ENCODE measurements at places on chromosomes 4 and X.

DNA sequence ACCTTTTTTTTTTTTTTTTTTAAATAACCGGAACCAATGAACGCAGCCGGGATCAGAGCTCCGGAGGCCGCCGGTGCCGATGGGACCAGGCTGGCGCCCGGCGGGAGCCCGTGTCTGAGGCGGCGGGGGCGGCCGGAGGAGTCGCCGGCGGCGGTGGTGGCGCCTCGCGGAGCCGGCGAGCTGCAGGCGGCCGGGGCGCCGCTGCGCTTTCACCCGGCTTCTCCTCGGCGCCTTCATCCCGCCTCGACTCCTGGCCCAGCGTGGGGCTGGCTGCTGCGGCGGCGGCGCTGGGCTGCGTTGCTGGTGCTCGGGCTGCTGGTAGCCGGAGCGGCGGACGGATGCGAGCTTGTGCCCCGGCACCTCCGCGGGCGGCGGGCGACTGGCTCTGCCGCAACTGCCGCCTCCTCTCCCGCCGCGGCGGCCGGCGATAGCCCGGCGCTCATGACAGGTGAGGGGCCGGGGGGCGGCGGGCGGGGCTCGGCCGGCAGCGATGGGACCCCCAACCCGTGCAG, 337 bp downstream of the STIM2 start:
- no peak for DNase-seq

- DNase-seq = no peak
These were observed 91.8 kb downstream of the SLC4A4 start for GRCh38 chr4:71430609-71431008.

- no peak for DNase-seq
These were observed 111.7 kb downstream of the RNF150 start for GRCh38 chr4:141021397-141022110.

- no peak for DNase-seq
These were observed 60.4 kb downstream of the SUPT20HL2 start for GRCh38 chrX:24253469-24253868.

- DNase-seq = no peak
These were observed 1927.1 kb upstream of the PCDH7 start for GRCh38 chr4:28792917-28793597.

DNA sequence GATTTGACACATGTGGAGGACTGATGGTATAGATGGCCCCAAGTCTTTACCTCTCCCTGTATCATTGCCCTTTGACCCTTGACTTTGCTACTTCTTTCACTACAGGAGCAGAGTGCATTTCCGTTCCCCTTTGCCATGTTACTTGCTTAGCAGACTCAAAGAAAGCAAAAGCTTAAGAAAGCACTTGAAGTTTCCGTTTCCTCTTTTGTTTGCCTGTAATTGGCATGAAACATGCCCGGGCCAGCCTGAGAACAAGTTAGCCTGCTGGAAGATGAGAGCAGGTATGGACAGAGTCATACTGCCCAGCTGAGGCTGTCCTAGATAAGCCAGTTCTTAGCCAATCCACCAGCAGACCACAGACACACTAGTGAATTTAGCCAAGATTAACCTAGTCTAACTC, 206.0 kb downstream of the BCOR start:
- DNase-seq = no peak

GRCh38 chrX:6021316-6022091, 207.2 kb downstream of the NLGN4X start:
- DNase-seq = no peak

DNA sequence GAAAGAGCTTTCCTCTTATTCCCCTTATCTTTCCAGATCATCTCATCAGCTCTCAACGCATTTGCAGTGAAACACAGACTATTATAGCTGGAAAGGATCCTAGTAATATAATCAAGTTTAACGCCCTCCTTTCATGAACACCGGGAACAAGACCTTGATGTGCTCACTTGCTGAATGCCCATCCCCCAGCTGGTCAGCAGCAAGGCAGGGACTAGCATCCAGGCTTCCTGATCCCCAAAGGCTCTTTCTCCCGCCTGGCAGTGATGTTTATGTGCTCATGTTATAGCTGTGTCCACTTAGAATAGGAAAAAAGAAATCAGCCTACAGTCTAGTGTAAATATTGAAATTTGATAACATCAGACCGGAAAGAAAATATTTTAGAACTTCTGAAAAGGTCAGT, 24.6 kb downstream of the GPC4 start:
- DNase-seq = no peak

- DNase-seq = no peak
These were observed 22.2 kb downstream of the CCDC149 start for GRCh38 chr4:24890561-24891126.

DNA sequence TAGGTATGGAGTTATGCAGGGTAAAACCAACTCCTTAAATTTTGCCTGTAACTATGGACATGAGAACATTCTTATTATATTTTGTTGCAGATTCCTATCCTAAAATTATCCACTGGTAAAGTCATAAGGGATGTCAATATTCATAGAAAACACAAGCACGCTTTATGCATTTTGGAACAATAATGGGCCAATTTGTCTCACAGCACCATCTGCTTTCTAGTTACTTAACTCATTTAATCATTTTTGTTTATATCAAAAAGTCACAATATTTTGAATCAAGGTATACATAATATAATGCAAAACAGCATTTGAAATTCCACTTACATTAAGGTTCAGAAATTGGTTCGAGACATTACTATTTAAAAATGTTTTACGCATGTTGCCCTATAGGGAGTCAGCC, 203.0 kb downstream of the GABRG1 start:
- DNase-seq = no peak

GRCh38 chr4:177964061-177964460, 521.8 kb upstream of the AGA start:
- no peak for DNase-seq

- no peak for DNase-seq
These were observed 31.2 kb downstream of the CCNI start for GRCh38 chr4:77044461-77045150.
